ENCODE measurements at places on chromosomes 4 and X.
A peak's percentile ranks its signal among the peaks of the same experiment; 100 is the strongest.

DNA sequence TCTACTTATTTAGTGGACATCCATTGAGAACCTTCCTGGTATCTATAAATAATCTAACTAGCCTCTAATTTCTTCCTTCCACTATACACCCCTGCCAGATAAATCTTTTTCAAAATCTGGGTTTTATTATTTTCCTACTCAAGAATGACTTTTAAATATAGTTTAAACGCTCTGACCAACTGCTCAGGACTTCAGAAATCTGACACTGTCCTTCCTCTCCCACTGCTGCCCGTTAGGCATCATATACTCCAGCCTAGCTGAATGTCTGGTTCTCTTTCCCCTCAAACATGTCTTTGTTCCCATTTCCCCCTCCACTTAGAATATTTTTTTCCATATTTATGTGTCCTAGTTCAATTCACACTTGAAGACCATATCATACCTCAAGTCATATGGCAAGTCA is 35.2 kb upstream of the CBLL2 start:
- no peak for DNase-seq
- H3K27me3 ChIP-seq: no peaks in the 10 kb centered on the region

DNA sequence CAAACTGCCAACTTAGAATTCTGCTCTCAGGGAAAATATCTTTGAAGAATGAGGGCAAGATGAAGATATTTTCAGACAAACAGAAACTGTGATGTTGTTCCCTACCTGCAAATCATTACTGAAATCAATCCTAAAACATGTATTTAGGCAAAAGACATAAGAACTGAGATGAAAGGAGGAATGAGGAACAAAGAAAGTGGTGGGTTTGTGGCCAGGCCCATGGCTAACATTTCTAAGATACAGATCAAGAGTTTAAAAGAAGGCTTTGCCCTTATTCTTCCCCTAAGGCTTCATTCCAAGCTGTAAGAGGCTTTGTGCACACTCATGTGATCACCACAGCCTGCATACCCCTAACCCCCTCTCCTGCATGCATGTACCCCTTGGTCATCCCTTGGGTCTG is 46.5 kb downstream of the ADGRG2 start:
- no peaks in the 10 kb centered on the region for H3K36me3 ChIP-seq
- H3K4me3 ChIP-seq: no peak overlapping the region
- H3K4me1 ChIP-seq: no peaks in the 10 kb centered on the region
- H3K27me3 ChIP-seq: no peaks in the 10 kb centered on the region

GRCh38 chrX:151675121-151675746 is 20.0 kb upstream of the PRRG3 start:
- H3K27ac ChIP-seq: no peak overlapping the region
- DNase-seq: no peak
- H3K4me3 ChIP-seq: no peak overlapping the region
- no peaks in the 10 kb centered on the region for H3K36me3 ChIP-seq

- no peak for DNase-seq
- H3K27ac ChIP-seq: no peak overlapping the region
- H3K4me3 ChIP-seq: no peak overlapping the region
- H3K4me1 ChIP-seq: peaks cover 1% of the 10 kb centered on the region
Measured at GRCh38 chr4:154569028-154569427, 6.2 kb downstream of the FGB start.

GRCh38 chr4:4763822-4764557 is 95.5 kb upstream of the MSX1 start:
- peak overlapping the region; percentile 74 for H3K4me3 ChIP-seq
- no peaks in the 10 kb centered on the region for H3K27me3 ChIP-seq
- peaks cover 6% of the 10 kb centered on the region for H3K4me1 ChIP-seq
- peaks cover 4% of the 10 kb centered on the region for H3K36me3 ChIP-seq

DNA sequence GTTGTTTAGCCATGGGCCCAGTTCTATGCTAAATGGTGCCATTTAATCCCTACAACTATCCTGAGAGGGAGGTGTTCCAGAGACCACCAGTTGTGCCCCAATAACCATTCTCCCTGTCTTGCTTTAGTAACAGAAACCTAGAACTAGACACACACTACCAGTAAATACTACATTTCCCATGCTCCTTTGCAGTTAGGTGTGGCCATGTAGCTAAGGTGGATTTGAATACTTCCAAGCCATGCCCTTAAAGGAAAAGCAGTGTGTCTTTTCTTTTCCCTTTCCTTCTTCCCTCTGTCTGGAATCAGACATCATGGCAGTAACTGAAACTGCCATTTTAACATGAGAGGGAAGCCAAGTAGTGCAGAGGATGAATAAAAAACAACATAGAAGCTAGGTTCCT is 90.9 kb upstream of the TMEM33 start:
- no peak for DNase-seq
- H3K27me3 ChIP-seq: peaks cover 15% of the 10 kb centered on the region
- H3K36me3 ChIP-seq: no peaks in the 10 kb centered on the region

DNA sequence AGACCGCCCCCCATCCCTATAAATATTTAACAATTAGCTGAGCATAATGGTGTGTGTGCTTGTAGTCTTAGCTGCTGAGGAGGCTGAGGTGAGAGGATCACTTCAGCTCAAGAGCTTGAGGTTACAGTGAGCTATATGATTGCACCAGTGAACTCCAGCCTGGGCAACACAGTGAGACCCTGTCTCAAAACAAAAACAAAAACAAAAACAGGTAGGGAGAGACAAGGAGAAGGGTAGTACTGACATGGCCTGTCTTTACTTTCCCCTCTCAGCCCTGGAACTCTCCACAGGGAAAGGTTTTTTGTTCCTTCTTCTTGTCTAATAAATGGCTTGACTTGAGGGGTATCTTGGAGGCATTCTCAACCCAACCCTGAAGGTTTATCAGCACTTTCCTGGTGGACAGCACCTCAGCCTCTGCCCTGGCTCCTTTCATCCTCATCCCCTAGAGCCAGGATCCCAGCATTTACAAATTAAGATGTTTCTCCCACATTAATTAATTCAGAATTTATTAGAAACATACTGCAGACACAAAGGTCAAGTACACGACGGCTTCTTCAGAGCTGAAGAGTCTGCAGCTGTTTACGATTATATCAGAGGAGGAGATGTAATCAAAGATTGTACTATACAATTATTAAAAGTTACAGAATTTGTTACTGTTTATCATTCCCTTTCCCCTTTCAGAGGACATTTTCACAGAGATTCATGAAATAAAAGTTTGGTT is 131.8 kb downstream of the AFF1 start:
- no peak overlapping the region for H3K27ac ChIP-seq
- peaks cover 12% of the 10 kb centered on the region for H3K36me3 ChIP-seq
- H3K4me1 ChIP-seq: peaks cover 8% of the 10 kb centered on the region

DNA sequence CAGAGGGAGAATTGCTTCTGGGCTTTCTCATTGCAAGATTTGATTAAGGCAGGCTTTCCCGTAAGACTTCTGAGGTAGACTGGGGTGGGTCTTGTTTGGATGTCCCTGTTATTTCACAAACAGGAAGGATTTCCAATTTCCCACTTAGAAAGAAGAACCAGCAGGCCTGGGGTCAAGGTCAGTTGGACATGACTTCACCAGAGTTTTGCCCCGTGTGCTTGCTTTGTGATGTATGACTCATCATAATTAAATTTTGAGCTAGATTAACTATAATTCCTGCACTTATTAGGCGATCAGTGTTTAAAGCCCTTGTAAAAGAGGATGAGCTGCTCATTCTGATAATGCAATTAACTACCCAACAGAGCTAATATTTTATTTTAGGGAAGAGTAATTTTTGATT is 32.8 kb upstream of the ARHGAP36 start:
- H3K27ac ChIP-seq: no peak overlapping the region
- H3K27me3 ChIP-seq: peaks cover 18% of the 10 kb centered on the region
- H3K4me3 ChIP-seq: no peak overlapping the region

DNA sequence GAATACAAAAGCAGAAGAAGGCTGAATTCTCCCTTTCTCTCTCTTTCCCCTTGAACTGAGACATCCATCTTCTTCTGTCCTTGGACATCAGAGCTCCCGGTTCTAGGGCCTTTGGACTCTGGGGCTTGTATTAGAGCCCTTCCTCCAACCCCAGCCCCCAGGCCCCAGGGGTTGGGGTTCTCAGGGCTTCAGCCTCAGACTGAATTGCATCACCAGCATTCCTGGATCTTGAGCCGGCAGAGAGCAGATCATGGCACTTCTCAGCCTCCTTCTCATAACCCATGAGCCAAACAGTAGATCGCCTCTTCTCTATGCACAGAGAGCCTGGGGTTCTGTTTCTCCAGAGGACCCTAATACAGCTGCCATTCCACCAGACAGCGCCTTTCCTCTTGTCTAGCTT is 25.3 kb upstream of the CLDN24 start:
- peaks cover 3% of the 10 kb centered on the region for H3K4me1 ChIP-seq
- no peak overlapping the region for H3K4me3 ChIP-seq
- H3K27ac ChIP-seq: no peak overlapping the region
- H3K36me3 ChIP-seq: no peaks in the 10 kb centered on the region

- no peak overlapping the region for H3K4me3 ChIP-seq
- DNase-seq: no peak
- no peaks in the 10 kb centered on the region for H3K4me1 ChIP-seq
- no peak overlapping the region for H3K27ac ChIP-seq
- no peaks in the 10 kb centered on the region for H3K27me3 ChIP-seq
- H3K36me3 ChIP-seq: no peaks in the 10 kb centered on the region
Measured at GRCh38 chrX:5180135-5180741, 1048.4 kb downstream of the NLGN4X start.

- H3K4me3 ChIP-seq: no peak overlapping the region
- DNase-seq: no peak
- peaks cover 2% of the 10 kb centered on the region for H3K36me3 ChIP-seq
- H3K27ac ChIP-seq: no peak overlapping the region
Measured at GRCh38 chr4:122832732-122833131, 6.1 kb downstream of the FGF2 start.

DNA sequence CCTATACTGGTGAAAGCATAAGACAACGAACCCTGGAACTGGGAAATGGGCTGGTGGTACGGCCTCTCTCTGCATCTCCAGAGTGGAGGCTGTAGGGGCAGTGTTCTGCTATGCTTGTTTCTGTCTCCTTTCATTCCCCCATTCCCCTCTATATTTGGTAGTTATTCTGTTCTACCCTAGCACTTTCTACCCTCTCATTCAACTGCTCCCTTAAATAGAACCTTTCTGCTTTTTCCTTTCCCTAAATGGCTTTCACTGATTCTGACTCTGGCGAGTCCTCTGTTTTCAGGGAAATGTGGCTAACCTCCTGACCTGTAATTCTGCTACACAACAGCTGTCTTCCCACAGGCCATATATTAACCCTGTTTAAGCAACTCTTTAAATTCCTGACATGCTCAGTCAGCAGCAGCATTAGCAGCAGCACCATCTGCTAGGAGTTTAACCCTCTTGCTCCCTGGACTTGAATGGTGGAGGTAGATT is 94.2 kb downstream of the CXCL13 start:
- H3K4me3 ChIP-seq: no peak overlapping the region
- H3K36me3 ChIP-seq: no peaks in the 10 kb centered on the region
- DNase-seq: no peak

GRCh38 chrX:72299891-72300630 is 5.7 kb downstream of the CITED1 start:
- no peaks in the 10 kb centered on the region for H3K36me3 ChIP-seq
- H3K27me3 ChIP-seq: peaks cover 96% of the 10 kb centered on the region
- no peaks in the 10 kb centered on the region for H3K4me1 ChIP-seq
- DNase-seq: no peak
- H3K27ac ChIP-seq: no peak overlapping the region

GRCh38 chr4:13903901-13904300 is 276.4 kb upstream of the BOD1L1 start:
- no peak overlapping the region for H3K4me3 ChIP-seq
- H3K36me3 ChIP-seq: no peaks in the 10 kb centered on the region
- H3K4me1 ChIP-seq: no peaks in the 10 kb centered on the region
- H3K27ac ChIP-seq: no peak overlapping the region
- H3K27me3 ChIP-seq: no peaks in the 10 kb centered on the region

- no peaks in the 10 kb centered on the region for H3K36me3 ChIP-seq
- DNase-seq: no peak
- H3K4me3 ChIP-seq: no peak overlapping the region
- no peaks in the 10 kb centered on the region for H3K4me1 ChIP-seq
Measured at GRCh38 chr4:7584606-7585159, 150.0 kb upstream of the PSAPL1 start.

GRCh38 chr4:78665216-78665770 is 110.9 kb upstream of the BMP2K start:
- H3K27me3 ChIP-seq: peaks cover 7% of the 10 kb centered on the region
- H3K27ac ChIP-seq: no peak overlapping the region
- H3K4me1 ChIP-seq: no peaks in the 10 kb centered on the region
- DNase-seq: no peak
- no peaks in the 10 kb centered on the region for H3K36me3 ChIP-seq

DNA sequence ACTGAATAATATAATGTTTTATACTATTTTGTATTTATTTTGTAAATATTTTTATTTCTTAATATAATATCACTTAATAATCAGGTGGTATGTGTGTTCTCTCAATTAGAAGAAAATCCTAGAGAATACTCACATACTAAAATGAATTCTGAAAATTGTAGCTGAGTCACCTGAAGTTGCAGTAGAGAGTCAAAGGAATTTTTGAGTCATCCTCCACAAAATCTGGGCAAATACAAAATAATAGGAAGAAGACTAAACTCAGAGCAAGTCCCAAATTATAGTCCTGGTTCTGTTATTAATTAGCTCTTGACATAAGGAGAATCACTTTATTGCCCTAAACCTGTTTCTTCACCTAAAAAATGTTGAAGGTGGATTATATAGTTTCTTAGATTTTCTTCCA is 57.8 kb downstream of the SPATA4 start:
- no peak for DNase-seq
- H3K27ac ChIP-seq: no peak overlapping the region
- no peaks in the 10 kb centered on the region for H3K4me1 ChIP-seq

DNA sequence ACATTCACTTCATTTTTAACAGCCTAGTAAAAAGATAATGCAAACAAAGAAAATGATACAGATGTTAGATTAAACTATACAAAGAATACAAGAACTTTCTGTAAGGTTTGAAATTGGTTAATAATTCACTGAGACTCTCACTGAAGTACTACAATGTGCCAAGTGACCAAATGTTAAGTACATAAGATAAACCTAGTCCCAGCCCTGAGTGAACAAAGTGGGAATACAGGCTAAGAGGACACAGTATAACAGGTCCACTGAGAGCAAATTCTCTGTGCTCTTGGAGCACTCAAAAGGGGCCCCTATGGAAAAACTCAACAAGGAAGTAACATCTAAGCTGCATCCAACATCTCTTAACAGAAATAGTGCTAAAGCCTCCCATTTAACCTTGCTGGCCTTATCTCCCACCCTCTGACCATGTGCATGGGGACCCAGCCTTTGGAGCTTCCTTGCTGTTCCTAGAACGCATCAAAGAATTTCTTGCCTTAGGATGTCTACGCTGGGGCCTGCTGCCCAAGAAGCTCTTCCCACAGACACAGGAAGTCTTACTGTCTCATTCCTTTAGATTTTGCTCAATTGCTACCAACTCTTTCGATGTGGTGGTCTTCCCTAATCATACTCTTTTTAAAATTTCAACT is 113.4 kb downstream of the ZAR1 start:
- H3K4me1 ChIP-seq: no peaks in the 10 kb centered on the region
- no peak overlapping the region for H3K4me3 ChIP-seq
- peak overlapping the region; percentile 23 for H3K27ac ChIP-seq

- H3K4me1 ChIP-seq: no peaks in the 10 kb centered on the region
- no peak overlapping the region for H3K27ac ChIP-seq
- H3K27me3 ChIP-seq: no peaks in the 10 kb centered on the region
- H3K4me3 ChIP-seq: no peak overlapping the region
Measured at GRCh38 chrX:145524931-145525330, 277.6 kb downstream of the SPANXN1 start.

- no peak overlapping the region for H3K27ac ChIP-seq
- H3K36me3 ChIP-seq: no peaks in the 10 kb centered on the region
- H3K27me3 ChIP-seq: peaks cover 6% of the 10 kb centered on the region
- DNase-seq: no peak
- no peak overlapping the region for H3K4me3 ChIP-seq
- H3K4me1 ChIP-seq: no peaks in the 10 kb centered on the region
Measured at GRCh38 chr4:81898862-81899504, 427.3 kb upstream of the RASGEF1B start.
